ENCODE measurements at places on chromosomes 11 and 22.
A peak's percentile ranks its signal among the peaks of the same experiment; 100 is the strongest.

GRCh38 chr11:82577246-82577645, 156.4 kb downstream of the FAM181B start:
- no peak for DNase-seq

DNA sequence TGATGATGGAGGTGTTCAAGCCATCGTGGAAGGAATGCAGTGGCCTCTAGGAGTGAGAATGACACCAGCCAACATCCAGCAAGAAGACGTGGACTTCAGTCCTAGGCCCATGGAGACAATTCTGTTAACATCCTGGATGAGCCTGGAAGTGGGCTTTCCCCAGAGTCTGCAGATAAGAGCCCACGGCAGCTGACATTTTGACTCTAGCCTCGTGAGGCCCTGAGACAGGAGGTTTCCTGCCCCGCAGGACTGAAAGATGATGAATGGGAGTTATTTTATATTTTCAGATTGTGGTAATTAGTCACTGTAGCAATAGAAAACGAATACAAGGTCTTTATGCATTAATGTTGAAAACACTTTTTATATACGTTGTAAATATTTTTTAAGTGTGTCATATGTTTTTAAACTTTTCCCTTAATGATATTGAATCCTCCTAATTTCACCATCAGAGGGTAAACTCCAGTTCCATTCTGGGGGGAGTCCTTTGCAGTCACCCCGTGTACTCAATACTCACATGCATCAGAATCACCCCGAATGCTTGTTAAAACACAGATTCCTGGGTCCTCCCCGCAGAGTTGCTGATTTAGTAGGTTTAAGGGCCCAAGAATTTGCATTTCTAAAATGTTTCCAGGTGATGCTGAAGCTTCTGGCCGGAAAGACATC, 570 bp upstream of the TPCN2 start:
- no peak for DNase-seq

DNA sequence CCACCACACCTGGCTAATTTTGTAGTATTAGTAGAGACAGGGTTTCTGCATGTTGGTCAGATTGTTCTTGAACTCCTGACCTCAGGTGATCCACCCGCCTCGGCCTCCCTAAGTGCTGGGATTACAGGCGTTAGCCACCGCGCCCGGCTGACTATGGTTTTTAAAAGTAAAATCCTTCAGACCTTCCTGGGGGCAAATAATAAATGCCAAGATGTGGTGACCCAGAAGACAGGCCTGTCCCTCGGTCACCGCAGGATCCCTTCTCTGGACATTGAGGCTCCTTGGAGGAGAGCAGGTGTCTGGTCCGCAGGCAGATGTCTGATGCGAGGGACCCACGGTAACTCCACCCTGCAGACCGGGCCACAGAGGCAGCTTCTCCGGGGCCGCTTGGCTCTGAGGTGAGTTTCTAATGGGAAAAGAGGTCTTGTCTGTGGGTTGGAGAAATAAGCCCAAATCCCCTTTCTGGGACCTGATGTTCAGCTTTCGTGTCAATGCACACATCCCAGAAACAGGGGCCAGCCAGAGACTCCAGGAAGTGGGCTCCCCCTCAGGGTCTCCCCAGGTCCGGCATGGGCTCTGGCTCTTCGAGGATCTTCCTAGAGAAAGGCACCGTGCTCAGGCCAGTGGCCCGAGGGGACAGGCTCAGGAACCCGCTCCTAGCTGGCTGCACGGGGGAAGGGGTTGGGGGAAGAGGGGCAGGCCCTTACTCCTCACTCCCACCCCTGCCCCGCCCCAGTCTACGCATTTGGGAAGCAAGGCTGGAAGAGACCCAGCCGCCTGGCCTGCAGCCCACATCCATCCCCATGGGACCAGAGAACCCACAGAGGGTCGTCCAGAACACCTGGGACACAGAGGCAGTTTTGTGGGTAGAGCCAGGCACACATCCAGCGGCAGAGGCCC, 100.6 kb downstream of the WNT7B start:
- DNase-seq, result no peak

GRCh38 chr11:100778166-100778785, 91.2 kb downstream of the ARHGAP42 start:
- no peak for DNase-seq

DNA sequence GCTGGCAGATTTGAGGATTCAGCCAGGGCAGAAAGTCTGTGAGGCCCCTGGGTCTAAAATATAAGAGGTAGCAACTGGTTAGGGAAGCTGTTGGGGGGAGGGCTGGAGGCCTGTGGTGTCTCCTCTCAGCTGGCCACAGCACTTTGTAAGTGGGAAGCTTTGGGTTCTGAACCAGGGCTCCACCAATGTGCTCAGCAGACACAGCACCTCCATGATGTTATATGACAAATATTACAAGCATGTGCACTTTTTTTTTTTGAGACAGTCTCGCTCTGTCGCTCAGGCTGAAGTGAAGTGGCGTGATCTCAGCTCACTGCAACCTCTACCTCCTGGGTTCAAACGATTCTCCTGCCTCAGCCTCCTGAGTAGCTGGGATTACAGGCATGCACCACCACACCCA, 8.0 kb downstream of the ARHGAP1 start:
- DNase-seq, result no peak

GRCh38 chr11:44140372-44140771, 44.9 kb downstream of the EXT2 start:
- DNase-seq, result no peak

- DNase-seq, result no peak
Measured at GRCh38 chr22:50569041-50569459, 6.3 kb upstream of the SYCE3 start.

- DNase-seq, result no peak
Measured at GRCh38 chr11:134519788-134520187, 107.7 kb upstream of the B3GAT1 start.

DNA sequence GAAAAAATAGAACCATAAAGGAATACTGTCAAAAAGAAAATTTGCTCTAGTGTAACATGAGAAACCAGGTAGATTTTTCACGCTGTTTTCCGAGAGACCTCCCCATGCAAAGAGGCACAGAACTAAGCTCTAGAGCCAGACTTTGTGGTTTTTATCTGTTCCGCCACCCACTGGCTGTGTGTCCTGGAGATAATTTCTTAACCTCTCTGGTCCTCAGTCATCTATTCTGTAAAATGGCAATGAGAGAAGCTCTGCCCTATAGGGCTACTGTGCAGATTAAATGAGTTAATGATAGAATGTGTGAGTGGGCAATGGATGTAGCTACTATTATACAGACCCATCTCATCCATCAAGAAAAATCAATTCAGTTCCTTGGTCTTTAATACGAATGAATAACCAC, 9.4 kb upstream of the SIGIRR start:
- DNase-seq, result no peak

GRCh38 chr11:59069087-59069486, 17.0 kb upstream of the GLYATL1B start:
- DNase-seq, result no peak

DNA sequence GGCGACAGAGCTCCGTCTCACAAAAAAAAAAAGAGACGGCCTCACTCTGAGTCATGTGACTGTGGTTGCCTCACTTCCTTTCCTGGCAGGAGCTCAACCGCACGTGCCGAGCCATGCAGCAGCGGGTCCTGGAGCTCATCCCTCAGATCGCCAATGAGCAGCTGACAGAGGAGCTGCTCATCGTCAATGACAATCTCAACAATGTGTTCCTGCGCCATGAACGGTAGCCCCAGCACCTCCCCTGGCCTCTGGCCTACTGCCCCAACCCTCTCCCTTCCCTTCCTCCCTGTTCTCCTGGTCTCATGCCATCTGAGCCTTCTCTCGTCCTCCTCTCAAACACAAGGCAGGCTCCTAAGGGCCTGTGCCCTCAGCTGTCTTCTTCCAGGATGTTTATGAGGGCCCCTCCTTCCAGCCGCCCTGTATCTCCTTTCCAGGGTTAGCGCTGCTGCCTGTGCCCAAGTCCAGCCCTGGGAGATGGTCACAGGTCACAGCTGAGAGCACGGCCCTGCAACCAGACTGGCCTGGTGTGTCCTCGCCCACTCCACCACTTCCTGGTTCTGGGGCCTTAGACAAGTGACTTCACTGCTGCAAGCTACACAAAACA, 30.7 kb downstream of the TOM1 start:
- DNase-seq, result no peak

- no peak for DNase-seq
Measured at GRCh38 chr11:116543911-116544475, 228.8 kb downstream of the BUD13 start.

GRCh38 chr22:49724030-49724892, 103.4 kb downstream of the BRD1 start:
- DNase-seq, result peak; percentile 5

DNA sequence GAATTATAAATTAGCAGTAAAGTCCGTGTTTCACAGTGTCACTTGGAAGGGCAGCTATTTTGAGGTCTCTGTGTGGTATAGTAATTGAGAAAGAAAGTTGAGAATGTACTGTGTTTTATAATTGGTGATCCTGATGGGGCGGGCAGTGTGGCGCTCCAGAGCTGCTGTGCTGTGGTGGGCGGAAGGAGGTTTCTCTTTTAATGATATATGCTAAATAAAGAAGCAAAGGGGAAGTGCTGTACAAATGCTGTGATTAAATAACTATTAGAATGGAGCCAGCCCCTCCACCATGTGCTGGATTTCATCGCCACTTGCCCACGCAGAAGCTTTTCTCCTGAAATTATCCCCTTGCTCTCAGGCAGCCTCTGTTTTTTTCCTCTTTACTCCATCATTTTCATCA, 24.6 kb downstream of the ATXN10 start:
- no peak for DNase-seq

DNA sequence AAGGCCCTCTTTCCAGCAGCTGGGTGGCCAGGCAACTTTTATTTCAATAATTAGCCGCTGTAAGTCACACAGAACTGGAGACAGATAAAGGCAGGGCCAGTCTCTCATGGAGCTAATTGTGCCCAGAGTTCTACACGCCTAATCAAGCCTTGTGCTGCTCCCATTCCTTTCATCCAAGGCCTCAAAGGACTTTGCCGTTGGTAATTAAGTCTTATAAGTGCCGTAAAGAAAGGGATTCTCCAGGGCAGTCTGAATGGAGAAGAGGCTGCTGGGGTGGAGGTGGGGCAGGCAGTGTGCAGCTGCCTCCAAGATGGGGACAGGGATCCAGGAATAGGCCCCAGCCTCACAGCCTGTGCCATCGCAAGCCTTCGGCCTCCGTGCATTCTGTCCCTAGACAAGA, 357.9 kb downstream of the TENM4 start:
- DNase-seq, result no peak

DNA sequence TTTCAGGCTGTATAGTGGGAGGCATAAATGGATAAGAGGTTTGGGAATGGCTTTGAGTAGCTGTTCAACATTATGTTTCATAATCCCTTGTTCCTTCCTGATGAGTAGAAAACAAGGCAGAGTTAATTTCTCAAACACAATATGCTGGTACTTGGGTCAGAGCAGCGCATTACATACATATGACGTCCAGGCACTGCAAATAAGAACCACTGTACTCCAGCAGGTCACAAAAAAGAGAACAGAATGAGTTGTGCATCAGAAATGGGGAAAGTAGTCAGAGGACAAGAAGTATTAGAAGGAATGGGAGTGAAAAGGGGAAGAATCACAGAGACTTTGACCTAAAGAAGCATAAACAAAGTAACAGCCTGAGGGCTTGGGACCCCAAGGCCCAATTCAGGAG, 44.0 kb upstream of the RDX start:
- DNase-seq, result no peak

GRCh38 chr22:17258015-17258787, 39.0 kb upstream of the ADA2 start:
- DNase-seq, result peak; percentile 77

DNA sequence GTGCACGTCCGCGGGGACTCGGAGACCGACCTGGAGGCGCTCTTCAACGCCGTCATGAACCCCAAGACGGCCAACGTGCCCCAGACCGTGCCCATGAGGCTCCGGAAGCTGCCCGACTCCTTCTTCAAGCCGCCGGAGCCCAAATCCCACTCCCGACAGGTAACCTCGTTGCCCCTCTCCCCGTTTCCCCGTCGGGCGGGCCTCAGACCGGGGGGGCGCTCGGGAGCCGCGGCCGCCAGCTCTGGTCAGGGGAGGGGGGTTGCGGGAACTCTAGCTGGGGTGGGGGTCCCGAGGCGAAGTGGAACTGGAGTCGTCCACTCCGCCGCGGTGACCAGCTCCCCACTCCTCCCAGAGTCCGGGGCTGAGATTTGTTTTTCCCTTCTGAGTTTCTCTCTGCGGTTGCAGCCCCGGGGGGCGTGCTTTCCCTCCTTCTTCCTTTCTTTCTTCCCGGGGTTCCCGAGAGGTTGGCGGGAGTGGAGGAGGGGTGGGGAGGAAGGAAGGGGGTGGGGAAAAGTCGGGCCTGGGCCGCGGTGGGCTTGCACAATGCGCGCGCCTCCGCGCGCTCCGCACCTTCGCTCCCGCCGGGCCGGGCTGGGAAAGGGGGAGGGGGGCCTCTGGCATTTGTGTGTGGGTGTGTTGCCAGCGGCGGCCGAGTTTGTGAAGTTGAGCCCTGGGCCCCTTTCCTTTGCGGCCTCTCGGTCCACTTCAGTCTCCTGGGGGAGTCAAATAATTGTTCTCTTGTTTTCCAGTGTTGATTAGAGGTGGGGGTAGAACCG, 952 bp downstream of the YAP1 start:
- no peak for DNase-seq

- DNase-seq, result no peak
Measured at GRCh38 chr11:14813516-14813915, 78.5 kb downstream of the CYP2R1 start.

GRCh38 chr11:7677071-7677470, 3.8 kb upstream of the CYB5R2 start:
- DNase-seq, result no peak

DNA sequence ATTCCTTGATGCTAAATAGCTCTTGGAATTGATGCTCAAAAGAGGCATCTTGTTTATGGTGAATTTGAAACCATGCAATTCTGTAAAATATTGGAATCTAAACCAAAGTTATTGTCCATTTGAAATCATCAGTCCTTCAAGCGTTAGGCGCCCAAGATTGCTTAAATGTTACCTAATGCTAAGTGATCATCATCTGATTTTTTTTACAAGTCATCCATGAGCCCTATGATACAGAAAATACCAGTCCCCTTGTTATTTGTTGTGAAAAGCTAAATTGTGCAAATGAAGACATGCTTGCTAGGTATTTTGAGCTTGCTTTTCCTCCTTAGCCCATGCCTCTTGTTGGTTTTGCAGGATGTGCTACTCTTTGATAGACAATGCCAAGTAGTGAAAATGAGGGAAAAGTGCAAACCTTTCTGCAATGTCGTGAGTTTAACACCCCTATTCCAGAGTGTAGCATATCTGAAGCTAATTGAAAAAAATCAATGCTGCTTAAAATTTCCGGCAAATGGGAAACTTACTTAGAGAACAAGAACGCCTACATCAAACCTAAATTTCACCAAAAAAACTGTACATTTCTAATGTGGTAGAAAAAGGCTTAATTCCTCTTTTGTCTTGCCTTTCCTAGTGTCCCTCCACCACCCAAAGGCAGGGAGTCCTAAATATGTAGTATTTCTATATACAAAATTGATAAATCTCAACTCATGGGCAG, 1.9 kb downstream of the GRK3 start:
- no peak for DNase-seq

GRCh38 chr11:115191761-115192160, 312.5 kb downstream of the CADM1 start:
- no peak for DNase-seq

GRCh38 chr11:12089041-12089440, 21.3 kb upstream of the MICAL2 start:
- no peak for DNase-seq
